ENCODE measurements at places on chromosomes 1 and 21.

- no peak for DNase-seq
These were observed 31.0 kb upstream of the EFCAB14 start for GRCh38 chr1:46749921-46750404.

- DNase-seq: no peak
These were observed 62.4 kb upstream of the NGF start for GRCh38 chr1:115400426-115400825.

DNA sequence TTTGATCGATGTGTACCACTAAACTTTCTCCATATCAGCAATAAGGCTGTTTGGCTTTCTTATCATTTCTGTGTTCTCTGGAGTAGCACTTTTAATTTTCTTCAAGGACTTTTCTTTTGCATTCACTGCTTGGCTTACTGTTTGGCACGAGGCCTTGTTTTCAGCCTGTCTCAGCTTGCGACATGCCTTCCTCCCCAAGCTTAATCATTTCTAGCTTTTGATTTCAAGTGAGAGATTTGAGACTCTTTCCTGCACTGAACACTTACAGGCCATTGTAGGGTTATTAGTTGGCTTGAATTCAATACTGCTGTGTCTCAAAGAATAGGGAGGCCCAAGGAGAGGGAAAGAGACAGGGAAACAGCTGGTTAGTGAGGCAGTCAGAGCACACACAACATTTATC lies 120.6 kb upstream of the KCND3 start:
- DNase-seq: no peak

- DNase-seq: peak; percentile 14
These were observed 139.2 kb downstream of the CLIC6 start for GRCh38 chr21:34807881-34808568.

DNA sequence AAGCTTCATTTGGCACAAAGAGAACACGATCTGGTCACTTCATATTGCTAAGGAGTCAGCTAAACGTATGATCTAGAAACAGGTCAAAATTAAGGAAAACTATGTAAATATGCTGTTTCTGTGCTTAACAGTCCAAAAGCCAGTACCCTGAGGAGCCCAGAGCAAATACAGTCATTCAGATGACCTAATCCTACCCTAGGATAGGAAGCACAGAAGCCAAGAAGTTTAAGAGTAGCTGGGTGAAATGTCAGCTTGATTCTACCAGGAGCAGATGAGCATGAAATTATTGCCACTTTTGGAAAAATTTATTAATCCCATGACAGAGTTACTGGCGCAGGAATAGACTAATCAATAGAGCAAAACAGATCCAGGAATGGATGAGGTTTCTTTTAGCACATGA lies 18.3 kb downstream of the SORT1 start:
- DNase-seq: no peak

- DNase-seq: no peak
These were observed 1.4 kb downstream of the HLCS start for GRCh38 chr21:36964827-36965719.

DNA sequence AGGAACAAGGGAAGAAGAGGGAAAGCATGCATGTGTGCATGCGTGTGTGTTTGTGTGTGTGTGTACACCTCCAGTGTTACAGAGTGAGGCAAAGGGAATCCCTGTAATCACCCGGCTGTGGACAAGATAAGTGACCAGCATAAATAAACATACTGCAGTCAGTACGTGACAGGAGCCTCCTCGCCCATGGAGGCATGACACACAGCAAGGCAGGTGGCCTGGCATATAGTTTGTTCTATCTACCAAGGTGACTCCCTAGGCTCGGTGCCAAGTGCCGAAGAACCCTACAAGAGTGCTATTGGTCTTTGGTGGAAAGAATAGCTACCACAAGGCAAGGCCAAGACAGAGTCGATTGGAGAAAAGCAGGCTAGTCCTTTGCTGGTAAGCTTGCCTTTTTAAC lies 31.7 kb upstream of the HEATR1 start:
- DNase-seq: no peak

DNA sequence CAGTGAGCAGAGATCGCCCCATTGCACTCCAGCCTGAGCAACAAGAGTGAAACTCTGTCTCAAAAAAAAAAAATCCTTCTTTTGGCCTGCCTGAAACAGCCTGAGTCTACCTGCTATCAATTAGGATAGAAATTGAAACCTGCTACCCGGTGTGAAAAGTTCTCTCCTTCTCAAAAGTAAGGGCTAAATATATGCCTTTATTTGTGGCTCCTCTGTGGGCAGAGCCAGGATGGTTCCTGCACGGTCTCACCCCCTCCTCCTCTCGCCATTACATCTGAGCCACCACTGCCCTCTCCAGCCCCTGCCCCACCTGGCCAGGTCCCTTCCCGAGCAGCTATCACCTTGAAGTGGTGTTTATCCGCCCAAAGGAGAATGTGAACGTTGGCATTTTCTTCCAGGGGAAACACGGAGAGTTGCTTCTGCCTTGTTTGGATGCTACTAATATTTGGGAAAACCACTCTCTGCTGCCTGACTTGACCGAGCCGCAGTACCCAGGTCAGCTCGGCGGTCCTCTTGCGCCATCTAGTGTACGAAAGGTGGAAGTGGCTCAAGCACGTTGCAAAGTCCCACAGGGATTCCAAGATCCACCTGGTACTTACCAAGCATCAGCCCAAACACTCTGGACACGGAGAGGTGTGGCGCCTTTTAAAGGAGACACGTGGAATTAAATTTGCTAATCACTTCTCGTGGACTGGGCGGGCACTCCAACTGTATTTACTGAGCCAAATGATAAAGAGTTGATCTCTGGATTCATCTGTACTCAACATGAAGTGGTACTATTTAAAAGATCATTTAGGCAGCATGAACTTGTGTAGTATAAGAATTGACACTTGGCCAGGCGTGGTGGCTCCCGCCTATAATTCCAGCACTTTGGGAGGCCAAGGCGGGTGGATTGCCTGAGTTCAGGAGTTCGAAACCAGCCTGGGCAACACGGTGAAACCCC lies 31.9 kb downstream of the SETD4 start:
- DNase-seq: peak; percentile 39

DNA sequence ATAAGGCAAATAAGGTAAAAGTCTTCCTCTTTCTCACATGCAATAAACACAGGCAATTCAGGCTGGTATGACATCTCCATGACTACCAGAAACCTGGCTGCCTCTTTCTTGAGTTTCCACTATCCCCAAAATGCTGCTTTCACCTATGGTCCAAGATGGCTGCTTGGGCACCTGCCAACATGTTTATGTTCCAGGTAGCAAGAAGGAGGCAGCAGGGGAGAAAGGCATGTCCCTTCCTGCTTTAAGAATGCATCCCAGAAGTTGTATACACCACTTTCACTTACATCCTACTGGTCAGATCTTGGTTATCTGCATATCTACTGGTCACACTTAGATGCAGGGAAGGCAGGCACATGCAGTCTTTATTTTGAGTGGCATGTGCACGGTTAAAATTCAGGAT lies 19.4 kb upstream of the ACOT11 start:
- no peak for DNase-seq

GRCh38 chr21:26505211-26505610 lies 67.9 kb downstream of the CYYR1 start:
- no peak for DNase-seq

- DNase-seq: no peak
These were observed 4.1 kb upstream of the RBP7 start for GRCh38 chr1:9992910-9993309.

DNA sequence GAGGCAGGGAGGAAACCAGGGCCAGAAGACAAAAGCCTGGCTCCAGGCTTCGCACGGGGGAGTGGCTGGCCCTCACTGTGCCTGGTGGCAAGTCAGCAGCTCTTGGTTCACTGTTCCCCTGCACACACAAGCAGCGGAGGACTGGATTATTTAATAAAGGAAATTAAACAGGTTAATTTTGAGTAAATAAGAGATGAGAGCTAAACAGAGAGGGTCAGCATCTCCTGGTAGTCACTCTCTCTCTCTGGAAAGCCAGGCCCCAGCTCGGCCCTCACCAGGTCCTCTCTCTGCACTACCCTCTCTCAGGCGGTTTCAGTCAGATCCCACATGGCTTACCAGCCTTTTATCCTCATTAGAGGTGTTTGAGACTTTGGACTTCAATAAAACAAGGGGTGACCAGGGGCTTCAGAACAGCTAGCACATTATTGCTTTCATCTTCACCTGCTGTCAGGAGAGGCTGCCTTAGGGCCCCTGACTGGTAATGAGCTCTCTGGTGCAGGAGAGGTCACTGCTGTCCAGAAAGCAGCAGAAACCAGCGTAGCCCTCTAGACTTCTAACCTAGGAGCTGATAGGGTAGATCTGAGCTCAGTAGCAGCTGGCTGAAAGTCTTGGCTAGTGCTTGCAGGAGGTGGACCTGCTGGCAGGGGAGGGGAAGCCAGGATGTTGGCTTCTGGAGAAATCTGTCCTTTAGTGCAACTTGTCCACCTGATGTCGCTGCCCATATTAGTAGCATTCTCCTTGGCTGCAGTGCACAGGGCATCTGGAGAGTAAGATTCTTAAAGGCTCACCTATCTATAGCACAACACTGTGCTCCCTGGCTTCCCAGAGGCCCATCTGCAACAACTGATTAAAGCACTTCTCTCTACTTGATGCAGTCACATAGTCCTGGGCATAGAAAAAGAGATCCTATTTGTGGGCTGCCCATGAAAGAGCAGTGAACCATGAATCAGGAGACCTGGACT lies 45.9 kb downstream of the SYT6 start:
- DNase-seq: no peak

DNA sequence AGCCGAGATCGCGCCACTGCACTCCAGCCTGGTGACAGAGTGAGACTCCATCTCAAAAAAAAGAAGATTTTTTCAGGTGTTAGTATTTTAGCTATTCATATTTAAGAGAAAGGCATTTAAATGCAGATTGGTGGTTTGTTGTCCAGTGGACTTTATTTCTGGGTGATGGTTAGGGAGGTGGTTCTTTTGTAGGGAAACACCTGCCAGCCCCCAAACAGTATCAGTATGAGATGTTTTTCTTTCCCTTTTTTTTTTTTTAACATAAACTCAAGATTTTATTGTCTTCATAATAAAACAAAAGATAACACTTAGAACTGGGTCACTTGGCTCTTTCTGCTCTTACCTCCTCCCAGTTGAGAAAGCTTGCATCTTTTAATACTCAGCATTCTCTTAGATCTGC lies 9.9 kb downstream of the CCDC18 start:
- DNase-seq: no peak

- no peak for DNase-seq
These were observed 34.2 kb downstream of the ZNF496 start for GRCh38 chr1:247297263-247298123.

DNA sequence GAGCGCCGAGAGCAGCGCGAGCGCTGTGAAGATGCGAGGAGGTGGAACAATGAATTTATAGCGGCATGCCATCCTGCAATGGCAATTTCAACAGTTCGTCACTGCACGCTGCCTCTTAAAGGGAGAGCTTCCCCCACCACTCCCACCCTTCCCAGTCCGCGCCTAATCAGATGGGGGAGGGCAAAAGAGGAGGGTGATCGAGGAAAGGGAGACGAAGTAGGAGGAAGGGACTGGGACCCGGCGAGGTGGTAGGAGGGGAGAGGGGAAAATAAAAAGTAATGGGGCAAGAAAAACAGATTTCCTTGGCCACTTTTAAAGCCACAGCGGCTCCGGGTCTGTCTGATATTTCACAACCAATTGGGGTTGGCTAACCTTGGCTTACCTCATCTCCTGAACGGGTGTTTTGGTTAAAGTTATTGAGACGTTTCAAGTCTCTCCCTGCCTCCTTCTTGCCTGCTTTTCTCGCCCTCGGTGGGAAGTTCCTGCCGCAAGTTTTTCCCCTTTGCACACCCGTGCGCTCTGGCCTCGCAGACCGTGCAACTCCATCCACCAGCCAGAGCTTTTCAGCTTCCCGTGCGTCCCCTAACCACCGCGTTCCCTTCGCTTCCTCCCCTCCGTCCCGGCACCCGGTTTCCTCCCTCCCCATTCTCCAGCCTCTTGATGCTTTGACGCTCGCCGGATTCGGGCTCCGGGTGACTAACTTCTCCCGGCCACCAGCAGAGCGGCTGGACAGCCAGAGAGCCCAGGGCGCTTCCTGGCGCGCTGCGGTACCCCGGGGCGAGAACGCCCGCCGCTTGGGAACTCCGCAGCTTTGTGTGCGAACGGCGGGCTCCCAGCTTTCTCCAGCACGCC lies at the start of gene ADAMTS5:
TSS of gene ADAMTS5 (minus strand) at position 27 of the 852 bp plus-strand sequence. CDS start 697 bp downstream, outside the sequence.
- DNase-seq: no peak

DNA sequence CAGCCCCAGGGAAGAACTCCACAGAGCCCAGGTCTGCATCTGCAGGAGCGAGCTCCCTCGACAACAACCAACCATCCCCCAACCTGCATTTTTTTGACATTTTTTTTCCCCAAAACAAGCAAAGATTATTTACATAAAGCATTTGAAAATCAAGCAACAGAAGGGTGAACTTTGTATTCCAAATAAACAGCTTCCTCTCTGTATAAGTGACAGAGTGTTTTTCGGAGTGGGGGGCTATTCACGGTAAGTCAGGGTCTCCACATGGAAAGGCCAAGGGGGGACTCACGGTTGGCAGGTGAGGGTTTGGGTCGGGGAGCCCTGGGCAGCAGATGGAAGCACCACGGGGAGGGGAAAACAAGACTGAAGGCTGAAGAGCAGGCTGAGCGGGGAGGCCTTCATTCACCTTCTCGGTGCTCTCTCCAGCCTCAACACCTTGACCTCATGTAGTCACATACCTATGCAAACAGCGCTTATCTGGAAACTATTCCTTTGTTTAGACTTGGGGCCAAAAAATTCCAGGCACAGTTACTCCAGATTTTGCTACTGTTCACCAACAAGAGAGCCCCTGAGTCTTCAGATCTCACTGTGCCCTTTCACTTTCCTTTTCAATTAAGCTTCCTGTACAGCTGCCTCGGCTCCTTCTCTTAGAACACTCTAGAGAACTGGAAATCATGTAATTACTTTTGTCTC lies 27.6 kb downstream of the C2CD2 start:
- no peak for DNase-seq

DNA sequence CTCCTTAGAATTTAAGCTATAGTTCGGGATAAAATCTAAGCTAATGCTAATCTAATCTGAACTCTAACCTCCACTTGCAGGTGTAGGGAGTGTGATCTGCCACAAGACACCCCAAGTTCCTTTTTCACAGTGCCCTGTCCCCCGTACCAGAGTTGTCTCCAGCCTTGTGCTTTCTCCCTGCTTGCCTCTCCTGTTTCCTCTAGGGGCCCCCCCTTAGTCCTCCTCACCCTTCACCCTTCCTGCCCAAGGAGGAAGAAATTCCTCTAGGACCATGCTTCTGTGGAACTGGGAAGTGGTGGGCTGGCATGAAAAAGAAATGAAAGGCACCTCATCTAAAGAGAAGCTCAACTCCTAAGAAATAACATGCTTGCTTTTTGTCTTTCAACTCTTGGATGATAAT lies 50.2 kb upstream of the BCL9 start:
- DNase-seq: no peak

DNA sequence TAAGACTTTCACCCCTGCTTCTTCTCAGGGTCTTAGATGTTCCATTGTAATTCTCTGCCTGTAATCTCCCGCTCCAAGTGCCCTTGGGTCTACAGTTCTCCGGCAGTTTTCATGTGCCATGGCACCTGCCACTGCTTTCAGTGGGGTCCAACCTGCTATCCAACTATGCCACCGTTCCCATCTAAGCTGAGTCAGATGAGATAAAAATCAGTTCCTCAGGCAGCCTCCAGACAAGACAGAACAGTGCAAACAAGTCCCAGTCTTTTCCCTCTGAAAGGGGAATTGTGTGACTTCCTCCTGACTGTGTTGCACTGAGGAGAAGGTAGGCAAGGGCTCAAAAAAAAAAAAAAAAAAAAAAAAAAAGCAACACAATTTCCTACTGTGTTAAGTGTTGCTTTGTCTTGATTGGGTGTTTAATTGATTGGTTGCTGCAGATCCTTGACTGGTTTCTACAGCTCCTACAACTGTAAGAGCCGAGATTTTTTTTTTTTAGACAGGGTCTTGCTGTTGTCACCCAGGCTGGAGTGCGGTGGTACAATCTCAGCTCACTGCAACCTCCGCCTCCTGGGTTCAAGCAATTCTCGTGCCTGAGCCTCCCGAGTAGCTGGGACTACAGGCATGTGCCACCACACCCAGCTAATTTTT lies 50.7 kb downstream of the EBNA1BP2 start:
- no peak for DNase-seq

Measured in stimulated activated CD4-positive, alpha-beta T cell treated with anti-CD3 and anti-CD28 coated beads, Interleukin-1b, Interleukin-23, amount 100 ng/mL, for 1 hour (primary cell).